ENCODE measurements at places on chromosomes 5 and 9.

DNA sequence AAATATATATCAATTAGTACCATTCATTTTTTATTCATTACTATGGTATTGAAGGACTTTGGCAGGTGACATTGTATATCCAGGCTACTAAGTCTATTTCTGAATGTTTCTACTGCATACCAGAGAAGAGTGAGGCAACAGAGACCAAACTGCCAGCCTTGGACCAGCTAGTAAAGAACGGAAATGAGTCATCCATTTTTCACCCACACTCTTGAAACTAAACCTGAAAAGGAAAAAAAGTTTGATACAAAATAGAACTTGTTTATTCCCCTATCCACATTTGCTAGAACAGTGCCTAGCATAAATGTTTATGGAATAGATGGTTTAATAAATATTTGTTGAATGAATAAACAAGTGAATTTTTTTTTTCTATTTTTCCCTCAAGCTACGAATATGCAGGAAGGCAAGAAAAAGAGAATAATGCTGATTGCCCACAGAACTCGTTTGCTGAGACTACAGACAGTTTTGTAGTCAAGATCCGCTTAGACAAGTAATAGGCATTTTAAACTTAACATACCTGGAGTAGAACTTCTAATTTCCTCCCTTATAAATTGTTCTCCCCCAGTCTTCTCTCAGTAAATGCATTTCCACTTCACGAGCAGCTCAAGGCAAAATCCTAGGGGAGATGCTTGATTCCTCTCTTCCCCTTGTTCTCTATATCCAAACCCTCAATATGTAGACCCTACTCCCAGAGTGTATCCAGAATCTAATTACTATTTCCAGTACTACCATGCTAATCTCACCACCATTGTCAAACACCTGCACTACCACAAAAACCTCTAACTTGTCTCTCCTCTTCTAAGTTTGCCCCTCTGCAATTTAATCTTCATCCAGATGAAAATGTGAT is 146.2 kb upstream of the RASA1 start:
- DNase-seq: peak; percentile 89

DNA sequence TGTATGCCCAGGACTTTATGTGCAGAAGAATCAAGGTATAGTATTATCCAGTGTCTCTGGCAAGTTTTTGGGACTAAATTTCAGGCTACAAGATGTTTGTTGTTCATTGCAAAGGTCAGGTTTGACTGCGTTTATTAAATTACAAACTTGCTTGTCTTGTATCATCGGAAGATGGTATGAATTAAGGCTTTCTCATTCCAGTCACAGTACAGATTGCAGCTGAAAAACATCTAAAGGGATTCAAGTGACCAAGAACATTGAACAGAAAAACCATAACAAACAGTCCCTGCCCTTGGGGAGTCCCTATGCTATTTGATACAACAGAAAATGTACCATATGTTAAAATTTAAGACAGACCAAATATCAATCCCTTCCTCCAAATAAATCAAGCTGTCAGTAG is 244.7 kb upstream of the TNC start:
- no peak for DNase-seq

DNA sequence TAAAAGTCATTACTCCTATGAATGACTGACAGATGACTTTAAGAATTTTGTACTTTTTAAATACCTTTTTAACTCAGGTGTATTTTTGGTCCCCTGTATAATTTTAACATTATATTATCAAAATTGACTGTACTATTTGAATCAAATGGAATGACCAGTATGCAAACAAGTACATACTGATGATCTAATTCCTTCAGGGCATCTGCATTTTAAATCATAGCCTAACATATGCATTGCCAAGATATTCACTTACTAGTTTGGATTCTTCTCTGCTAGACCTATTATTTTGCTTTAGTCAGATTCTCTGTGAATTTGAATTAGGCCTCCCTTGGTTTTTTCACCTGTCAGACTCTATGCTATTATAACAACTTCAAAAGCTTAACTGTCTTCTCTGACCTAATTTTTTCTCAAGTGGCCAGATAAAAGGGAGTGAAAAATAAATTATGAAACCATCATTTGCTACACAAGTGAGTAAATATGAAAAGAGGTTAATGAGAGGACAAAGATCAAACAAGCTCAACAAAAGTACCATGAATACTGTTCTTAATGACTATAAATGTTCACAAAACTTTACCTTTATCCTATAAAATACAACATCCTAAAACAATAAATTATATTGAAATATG is 1505.2 kb upstream of the CDH9 start:
- DNase-seq: no peak

DNA sequence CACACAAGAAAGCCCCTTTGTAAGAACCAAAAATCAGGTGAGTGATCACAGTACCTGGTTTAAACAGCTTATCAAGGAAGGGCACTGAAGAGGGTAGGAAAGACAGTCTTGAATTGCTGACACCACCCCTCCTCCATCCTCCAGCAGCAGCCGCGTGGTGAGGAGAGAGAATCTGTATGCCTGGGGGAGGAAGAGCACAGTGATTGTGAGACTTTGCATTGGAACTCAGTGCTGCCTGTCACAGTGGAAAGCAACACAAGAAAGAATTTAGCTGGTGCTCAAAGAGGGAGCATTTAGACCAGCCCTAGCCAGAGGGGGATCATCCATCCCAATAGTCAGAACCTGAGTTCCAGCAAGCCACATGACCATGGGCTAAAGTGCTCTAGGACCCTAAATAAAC is 11.6 kb upstream of the STX17 start:
- DNase-seq: no peak

- no peak for DNase-seq
Measured at GRCh38 chr9:36905101-36906066, 128.7 kb downstream of the PAX5 start.

DNA sequence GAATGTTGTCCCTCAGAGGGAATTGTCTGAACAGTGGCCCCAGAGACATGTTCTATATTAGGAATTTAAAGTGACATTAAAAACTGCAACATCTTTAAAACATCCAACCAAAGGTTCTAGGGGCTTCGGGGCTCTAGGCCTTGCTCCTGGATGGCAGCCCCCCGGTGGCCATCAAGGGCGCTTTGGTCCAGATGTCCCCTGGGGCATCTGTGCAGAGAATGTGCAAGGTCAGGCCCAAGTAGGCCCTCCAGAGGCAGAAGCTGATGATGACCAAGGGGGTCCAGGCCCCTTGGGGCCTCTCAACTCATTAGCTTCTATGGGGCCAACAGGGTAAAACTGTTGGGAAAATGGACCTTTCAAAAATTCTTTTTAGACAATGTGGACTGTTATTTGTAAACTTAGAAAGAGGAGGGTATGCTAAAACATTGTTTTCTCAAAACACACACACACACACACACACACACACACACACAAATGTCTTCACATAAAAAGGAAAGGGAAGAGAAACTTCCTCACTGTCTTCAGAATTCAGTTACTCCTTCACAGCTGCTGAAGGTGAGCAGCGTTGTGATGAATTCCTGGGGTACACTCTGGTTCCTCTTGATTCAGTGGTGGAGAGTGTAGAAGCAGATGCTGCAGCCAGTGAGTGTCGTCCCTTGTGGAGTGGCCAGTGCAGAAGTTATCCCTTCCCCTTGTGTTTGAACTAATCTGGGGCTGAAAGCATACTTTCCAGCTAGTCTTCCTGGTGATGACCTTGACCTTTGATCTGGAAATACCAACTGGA is 125.2 kb downstream of the WDR41 start:
- DNase-seq: no peak

GRCh38 chr5:177067503-177067902 is 19.2 kb upstream of the FGFR4 start:
- no peak for DNase-seq

DNA sequence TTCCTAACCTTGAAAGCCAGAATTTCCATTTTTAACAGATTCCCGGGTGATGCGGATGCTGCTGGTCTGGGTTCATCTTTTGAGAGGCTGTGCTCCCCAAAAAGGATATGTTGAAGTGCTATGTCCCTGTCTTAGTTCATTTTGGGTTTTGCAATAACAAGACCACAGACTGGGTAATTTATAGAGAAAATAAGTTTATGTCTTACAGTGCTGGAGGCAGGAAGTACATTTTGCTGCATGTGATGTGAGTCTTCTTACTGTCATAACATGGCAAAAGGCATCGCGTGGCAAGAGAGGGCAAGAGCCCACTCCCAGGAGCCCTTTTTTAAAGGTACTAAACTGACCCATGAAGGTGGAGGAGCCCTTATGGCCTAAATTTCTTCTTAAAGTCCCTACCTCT is 114.1 kb downstream of the DAPK1 start:
- DNase-seq: no peak

Measured in fibroblast of skin of abdomen (primary cell).